ENCODE measurements at places on chromosomes 2 and 18. TPM values are rescaled to one million over a fixed set of nuclear protein-coding genes. Genes with fewer than 3 reads are reported as not detected.
A peak's percentile ranks its signal among the peaks of the same experiment; 100 is the strongest.

- peak overlapping the region; percentile 55 for H3K4me3 ChIP-seq
- peak overlapping the region; percentile 85 for H3K27ac ChIP-seq
- no peaks in the 10 kb centered on the region for H3K27me3 ChIP-seq
- H3K4me1 ChIP-seq = peaks cover 80% of the 10 kb centered on the region
- peaks cover 14% of the 10 kb centered on the region for H3K36me3 ChIP-seq
- DNase-seq = no peak
These were observed 20.2 kb downstream of the MGAT4A start for GRCh38 chr2:98710734-98711133.

DNA sequence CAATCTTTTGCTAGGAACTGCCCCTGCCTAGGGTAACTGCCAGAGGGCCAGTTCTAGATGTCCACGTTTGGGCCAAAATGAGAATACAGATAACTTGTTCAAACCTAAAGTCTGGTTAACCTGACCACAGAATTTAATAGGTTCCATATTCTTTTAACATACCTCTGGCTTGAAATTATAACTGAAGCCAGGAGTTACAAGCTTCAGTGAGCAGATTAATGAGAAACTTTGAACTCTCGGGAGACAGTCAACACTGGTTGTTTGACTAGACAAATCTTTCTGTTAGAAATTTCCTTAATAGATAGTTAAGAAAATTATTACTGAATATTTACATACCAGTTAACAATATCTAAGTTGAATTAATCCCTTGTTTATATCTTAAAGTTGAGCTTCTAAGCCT, 110.0 kb upstream of the KLF7 start:
- H3K36me3 ChIP-seq = no peaks in the 10 kb centered on the region
- no peak overlapping the region for H3K4me3 ChIP-seq
- DNase-seq = no peak
- no peak overlapping the region for H3K27ac ChIP-seq
- peaks cover 10% of the 10 kb centered on the region for H3K4me1 ChIP-seq

DNA sequence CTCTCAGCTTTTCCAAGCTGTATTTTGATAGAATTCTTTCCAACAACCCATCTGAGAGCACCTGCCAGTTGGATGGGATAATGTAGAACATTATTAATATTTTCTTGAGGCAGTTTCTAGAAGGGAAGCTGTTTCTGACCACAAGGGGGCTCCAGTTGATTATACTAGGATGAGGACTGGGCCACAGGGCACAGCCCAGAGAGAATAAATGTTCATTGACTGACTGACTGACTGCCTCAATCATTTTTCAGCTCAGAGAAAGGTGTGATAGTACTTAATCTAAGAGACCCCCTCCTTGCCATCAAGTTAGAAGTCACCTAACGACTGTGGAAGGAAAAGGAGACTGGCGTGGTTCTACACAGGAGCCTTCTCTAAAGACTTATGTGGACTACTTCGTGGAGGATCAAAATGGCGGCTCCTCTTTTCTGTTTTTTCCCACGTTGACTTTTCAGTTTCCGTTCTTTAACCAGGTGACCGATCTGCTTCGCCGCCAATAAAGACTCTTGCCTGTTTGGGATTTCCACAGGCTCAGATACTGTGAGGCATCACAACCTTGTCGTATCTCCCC, 31.9 kb upstream of the CREG2 start:
- H3K4me3 ChIP-seq = no peak overlapping the region
- H3K27me3 ChIP-seq = no peaks in the 10 kb centered on the region

DNA sequence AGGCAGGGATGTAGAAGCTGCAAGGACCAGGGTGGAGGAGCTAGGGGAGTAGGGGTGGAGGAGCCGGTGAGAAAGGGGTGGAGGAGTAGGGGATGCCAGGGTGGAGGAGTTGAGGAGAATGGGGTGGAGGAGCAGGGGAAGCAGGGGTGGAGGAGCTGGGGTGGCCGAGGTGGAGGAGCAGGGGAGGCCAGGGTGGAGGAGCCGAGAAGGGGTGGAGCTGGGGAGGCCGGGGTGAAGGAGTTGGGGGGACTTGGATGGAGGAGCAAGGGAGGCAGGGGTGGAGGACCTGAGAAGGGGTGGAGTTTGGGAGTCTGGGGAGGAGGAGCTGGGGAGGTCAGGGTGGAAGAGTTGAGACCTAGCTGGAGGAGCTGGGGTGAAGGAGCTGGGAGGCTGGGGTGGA, 13.3 kb downstream of the SOX11 start:
- H3K36me3 ChIP-seq = no peaks in the 10 kb centered on the region
- H3K4me3 ChIP-seq = no peak overlapping the region
- no peaks in the 10 kb centered on the region for H3K4me1 ChIP-seq
- no peak for DNase-seq

The SNORC gene
- total RNA-seq = 2.1 TPM

GRCh38 chr2:236264256-236264655, at the start of gene ASB18:
Gene ASB18, minus strand, starts transcription at chr2:236264406. Its CDS starts 61 bp downstream, at chr2:236264345.
- no peak within 1 kb of the TSS for H3K27ac ChIP-seq
- no peak within 1 kb of the TSS for H3K4me3 ChIP-seq
- no peaks in the 10 kb centered on the region for H3K36me3 ChIP-seq

DNA sequence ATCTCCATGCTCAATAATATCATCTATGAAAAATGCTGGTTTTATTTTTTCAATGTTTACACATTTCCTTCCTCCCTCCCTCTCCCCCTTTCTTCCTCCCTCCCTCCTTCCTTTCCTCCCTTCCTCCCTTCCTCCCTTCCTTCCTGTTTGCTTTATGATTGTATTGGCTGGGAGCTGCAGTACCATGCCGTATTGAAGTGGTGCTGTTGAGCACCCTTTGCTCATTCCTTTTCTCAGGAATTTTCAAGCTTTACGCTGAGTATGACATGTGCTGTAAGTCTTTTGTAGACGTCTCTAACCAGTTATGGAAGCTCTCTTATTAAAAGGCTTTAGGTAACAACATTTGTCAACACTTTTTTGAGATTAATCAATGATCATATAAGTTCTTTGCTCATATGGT, 100.4 kb downstream of the SNTG2 start:
- H3K27ac ChIP-seq = no peak overlapping the region
- peaks cover 7% of the 10 kb centered on the region for H3K36me3 ChIP-seq
- H3K4me1 ChIP-seq = peaks cover 8% of the 10 kb centered on the region
- DNase-seq = no peak
- no peak overlapping the region for H3K4me3 ChIP-seq
- peaks cover 6% of the 10 kb centered on the region for H3K27me3 ChIP-seq

The SFT2D3 gene
- total RNA-seq = 3.9 TPM

- DNase-seq = no peak
- no peak overlapping the region for H3K27ac ChIP-seq
- peaks cover 1% of the 10 kb centered on the region for H3K27me3 ChIP-seq
- H3K4me1 ChIP-seq = no peaks in the 10 kb centered on the region
- no peaks in the 10 kb centered on the region for H3K36me3 ChIP-seq
These were observed 178.8 kb downstream of the MC4R start for GRCh38 chr18:60193780-60194179.

GRCh38 chr18:7632152-7633098, 65.3 kb downstream of the PTPRM start:
- H3K27me3 ChIP-seq = no peaks in the 10 kb centered on the region
- H3K4me3 ChIP-seq = no peak overlapping the region
- no peaks in the 10 kb centered on the region for H3K4me1 ChIP-seq
- H3K27ac ChIP-seq = no peak overlapping the region
- H3K36me3 ChIP-seq = no peaks in the 10 kb centered on the region

GRCh38 chr2:109395494-109396201, 218.1 kb downstream of the SEPTIN10 start:
- H3K27me3 ChIP-seq = no peaks in the 10 kb centered on the region
- H3K27ac ChIP-seq = peak overlapping the region; percentile 73
- peaks cover 23% of the 10 kb centered on the region for H3K4me1 ChIP-seq
- H3K4me3 ChIP-seq = no peak overlapping the region
- DNase-seq = no peak

The IL1B gene
- not detected for total RNA-seq

DNA sequence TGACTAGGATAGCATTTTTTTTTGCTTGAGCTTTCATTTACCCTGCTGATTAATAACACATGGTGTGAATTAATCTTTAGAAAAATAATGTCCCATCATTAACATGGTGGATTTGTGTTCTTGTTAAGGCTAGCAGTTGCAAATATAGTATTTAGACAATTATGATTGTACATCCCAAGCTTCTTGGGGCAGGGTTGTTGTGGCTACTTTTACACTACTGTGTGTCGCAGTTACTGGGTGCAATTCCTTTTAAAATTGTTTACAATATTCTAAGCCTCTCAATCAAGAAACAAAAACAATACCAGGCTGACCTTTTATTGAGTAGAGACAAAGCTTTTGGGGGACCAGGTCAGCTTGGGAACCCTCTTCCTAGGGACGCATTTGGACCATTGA, 2.5 kb downstream of the FMNL2 start:
- peaks cover 37% of the 10 kb centered on the region for H3K27me3 ChIP-seq
- no peak for DNase-seq
- no peaks in the 10 kb centered on the region for H3K36me3 ChIP-seq

The ATP6V1B1 gene
- total RNA-seq = not detected

- H3K4me3 ChIP-seq = peak overlapping the region; percentile 44
- H3K36me3 ChIP-seq = no peaks in the 10 kb centered on the region
- H3K27me3 ChIP-seq = peaks cover 10% of the 10 kb centered on the region
- H3K4me1 ChIP-seq = peaks cover 12% of the 10 kb centered on the region
- no peak overlapping the region for H3K27ac ChIP-seq
These were observed 18.5 kb upstream of the NTSR2 start for GRCh38 chr2:11688222-11689069.

The UGT1A10 gene
- not detected for total RNA-seq

The EGR4 gene
- 0.11 TPM for total RNA-seq

- no peaks in the 10 kb centered on the region for H3K36me3 ChIP-seq
- H3K27ac ChIP-seq = no peak overlapping the region
- no peak overlapping the region for H3K4me3 ChIP-seq
- H3K27me3 ChIP-seq = peaks cover 9% of the 10 kb centered on the region
These were observed 37.7 kb upstream of the KLF11 start for GRCh38 chr2:10005461-10006235.

The RBM44 gene
- total RNA-seq = 0.87 TPM

GRCh38 chr2:62362561-62362960, 143.4 kb downstream of the TMEM17 start:
- no peak for DNase-seq
- H3K27me3 ChIP-seq = no peaks in the 10 kb centered on the region
- H3K4me3 ChIP-seq = no peak overlapping the region
- H3K36me3 ChIP-seq = no peaks in the 10 kb centered on the region
- no peak overlapping the region for H3K27ac ChIP-seq

DNA sequence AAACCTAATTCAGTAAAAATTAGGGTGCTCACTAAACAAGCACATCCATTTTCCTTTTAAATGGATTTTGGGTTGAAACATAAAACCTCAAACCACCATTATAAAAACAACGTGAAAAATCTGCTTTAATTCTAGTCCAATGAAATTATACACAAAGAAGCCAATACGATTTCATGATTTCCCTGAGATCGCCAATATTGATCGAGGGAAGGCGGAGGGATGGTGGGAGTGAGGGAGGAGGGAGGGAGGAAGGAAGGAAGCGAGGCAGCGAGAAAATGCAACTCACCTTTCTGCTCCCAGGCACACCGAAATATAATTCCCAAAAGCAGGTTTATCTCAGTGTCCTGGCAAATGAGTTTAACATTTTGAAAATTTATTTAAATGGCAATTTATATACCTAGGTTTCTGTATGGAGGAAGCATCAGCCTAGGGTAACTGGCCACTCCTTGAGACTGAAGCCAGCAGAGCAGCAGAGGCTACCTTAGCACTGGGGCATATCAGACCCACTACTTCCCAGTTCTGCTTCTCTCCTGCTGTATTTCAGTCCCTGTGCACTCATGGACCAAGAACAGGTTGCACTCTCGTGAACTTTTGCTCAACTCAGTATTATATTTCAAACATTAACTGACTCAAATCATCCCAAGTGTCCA, 2.3 kb upstream of the ONECUT2 start:
- no peak overlapping the region for H3K4me3 ChIP-seq
- H3K4me1 ChIP-seq = peaks cover 40% of the 10 kb centered on the region
- peaks cover 14% of the 10 kb centered on the region for H3K36me3 ChIP-seq
- no peak for DNase-seq
- H3K27ac ChIP-seq = no peak overlapping the region
- H3K27me3 ChIP-seq = peaks cover 74% of the 10 kb centered on the region

The PTH2R gene
- not detected for total RNA-seq

GRCh38 chr2:45983213-45983612, 314.0 kb upstream of the EPAS1 start:
- no peaks in the 10 kb centered on the region for H3K4me1 ChIP-seq
- H3K27ac ChIP-seq = no peak overlapping the region
- H3K36me3 ChIP-seq = no peaks in the 10 kb centered on the region
- H3K4me3 ChIP-seq = no peak overlapping the region

DNA sequence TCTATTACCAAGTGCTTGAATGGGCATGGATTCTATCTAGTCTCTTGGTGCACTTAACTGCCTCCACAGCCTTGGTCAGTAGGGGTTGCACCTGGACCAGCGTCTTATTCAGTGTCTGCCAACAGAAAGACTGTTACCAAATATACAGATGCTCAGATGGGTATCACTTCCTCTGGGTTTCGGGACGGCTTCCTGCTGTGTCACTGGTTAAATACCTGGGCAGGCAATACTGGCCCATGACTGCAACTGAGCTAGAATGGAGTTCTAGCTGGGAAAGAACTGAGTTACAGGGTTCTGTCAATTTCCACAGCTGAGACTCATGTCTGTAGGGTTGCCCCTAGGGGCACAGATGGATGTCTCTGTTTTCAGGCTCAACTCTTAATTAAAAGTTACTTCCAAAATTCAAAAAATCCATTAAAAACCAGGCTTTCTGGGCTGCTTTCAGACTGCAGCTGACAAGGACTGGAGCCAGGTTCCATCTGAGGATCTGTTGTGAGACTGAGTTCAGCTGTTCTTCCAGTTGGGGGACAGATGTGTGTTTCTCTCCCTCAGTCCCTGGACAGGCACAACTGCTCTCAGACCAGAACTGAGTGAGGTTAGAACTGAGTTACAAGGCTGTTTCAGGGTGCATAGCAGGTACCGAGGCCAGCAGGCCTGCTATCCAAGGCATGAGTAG, 789.6 kb upstream of the SLC8A1 start:
- H3K4me1 ChIP-seq = no peaks in the 10 kb centered on the region
- no peak for DNase-seq
- no peaks in the 10 kb centered on the region for H3K27me3 ChIP-seq
- H3K36me3 ChIP-seq = no peaks in the 10 kb centered on the region

GRCh38 chr2:75513616-75514170, 47.0 kb downstream of the EVA1A start:
- peaks cover 3% of the 10 kb centered on the region for H3K27me3 ChIP-seq
- H3K4me1 ChIP-seq = no peaks in the 10 kb centered on the region
- no peak for DNase-seq
- H3K27ac ChIP-seq = no peak overlapping the region
- peaks cover 2% of the 10 kb centered on the region for H3K36me3 ChIP-seq
- no peak overlapping the region for H3K4me3 ChIP-seq

The AKAIN1 gene
- total RNA-seq = not detected

The MROH2A gene
- total RNA-seq = not detected

- no peak for DNase-seq
- peaks cover 52% of the 10 kb centered on the region for H3K36me3 ChIP-seq
These were observed 83.2 kb upstream of the DTNB start for GRCh38 chr2:25756536-25756935.

GRCh38 chr18:79511271-79511670, 115.5 kb downstream of the NFATC1 start:
- H3K36me3 ChIP-seq = peaks cover 50% of the 10 kb centered on the region
- no peak for DNase-seq
- no peak overlapping the region for H3K4me3 ChIP-seq
- peaks cover 43% of the 10 kb centered on the region for H3K4me1 ChIP-seq
